NCI-H524 (cell line): ENCODE measurements at places on chromosomes 6 and 20.
A peak's percentile ranks its signal among the peaks of the same experiment; 100 is the strongest.

GRCh38 chr6:157029980-157030690, 253.0 kb downstream of the ARID1B start:
- no peak for DNase-seq

DNA sequence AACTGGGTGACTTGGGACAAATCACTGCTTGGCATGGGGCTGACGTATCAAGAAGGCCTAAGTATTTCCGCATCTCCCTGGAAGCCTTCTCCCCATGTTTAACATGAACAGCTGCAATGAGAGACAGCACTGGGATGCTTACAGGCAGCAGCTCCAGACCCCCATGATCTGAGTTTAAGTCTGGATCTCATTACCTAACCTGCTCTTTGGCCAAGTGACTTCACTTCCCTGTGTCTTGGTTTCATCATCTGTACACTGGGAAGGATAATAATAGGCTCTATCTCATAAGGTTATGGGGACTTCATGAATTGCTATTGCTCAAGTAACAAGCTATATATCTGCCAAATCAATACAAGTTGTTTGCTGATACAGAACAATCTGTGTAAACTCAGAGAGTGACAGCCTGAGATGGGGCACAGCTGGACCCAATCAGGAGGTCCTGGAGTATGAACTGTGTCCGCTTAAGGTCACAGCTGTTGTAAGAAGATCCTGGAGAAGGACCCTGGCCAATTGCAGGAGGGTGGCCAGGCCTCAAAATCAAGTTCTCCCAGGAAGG, 56.0 kb downstream of the TGM2 start:
- DNase-seq: no peak

DNA sequence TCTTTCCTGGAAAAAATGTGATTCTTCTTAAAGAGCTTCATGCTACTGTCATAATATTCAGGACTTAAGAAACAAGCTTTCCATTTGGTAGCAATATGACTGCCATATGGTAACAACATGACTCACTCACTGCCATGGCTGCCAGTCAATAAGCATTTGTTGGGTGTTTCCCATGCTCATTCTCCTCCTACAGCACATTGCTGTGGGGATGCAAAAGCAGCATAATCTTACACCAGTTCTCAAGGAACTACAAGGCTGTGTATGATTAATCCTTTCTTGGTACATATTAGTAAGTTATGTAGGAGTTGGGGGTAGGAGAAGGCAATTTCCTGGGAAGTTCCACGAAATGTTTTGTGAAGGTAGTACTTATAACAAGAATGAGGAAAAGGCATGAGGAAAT, 76.7 kb downstream of the CEP162 start:
- DNase-seq: peak; percentile 25

- DNase-seq: no peak
Measured at GRCh38 chr20:50193199-50193835, 2.7 kb downstream of the CEBPB start.

- DNase-seq: no peak
Measured at GRCh38 chr20:47753576-47754387, 31.5 kb downstream of the SULF2 start.
